Activated CD8-positive, alpha-beta memory T cell treated with anti-CD3 and anti-CD28 coated beads for 36 hours (primary cell): ENCODE measurements at places on chromosomes 1 and 21. TPM values are rescaled to one million over a fixed set of nuclear protein-coding genes. Genes with fewer than 3 reads are reported as not detected.

Gene PDZK1
- 0.21 TPM for total RNA-seq

Gene BTG2
- total RNA-seq, result 99.6 TPM

Gene XCL1
- total RNA-seq, result 321 TPM

Gene ELAPOR1
- 12.5 TPM for total RNA-seq

Gene LAMC2
- total RNA-seq, result not detected

Gene ADGRB2
- 0.32 TPM for total RNA-seq

Gene NCF2
- total RNA-seq, result 2.0 TPM

Gene SELP
- total RNA-seq, result 0.15 TPM

Gene NMNAT2
- total RNA-seq, result not detected

Gene SMCP
- total RNA-seq, result not detected

Gene S100B
- 0.91 TPM for total RNA-seq

Gene GPR153
- 0.67 TPM for total RNA-seq

Gene TMEM200B
- 0.97 TPM for total RNA-seq

Gene OR10J1
- total RNA-seq, result not detected

Gene CA6
- total RNA-seq, result 2.5 TPM

Gene KPRP
- total RNA-seq, result not detected

Gene ATP1A2
- total RNA-seq, result not detected

Gene C1orf198
- total RNA-seq, result 6.6 TPM

Gene NPL
- 7.3 TPM for total RNA-seq

Gene CD55
- total RNA-seq, result 103 TPM

Gene NBPF3
- total RNA-seq, result 4.3 TPM

Gene HAO2
- total RNA-seq, result not detected

Gene PRR9
- total RNA-seq, result not detected

Gene CLDN8
- not detected for total RNA-seq

Gene MASP2
- total RNA-seq, result not detected

Gene GBP7
- 0.08 TPM for total RNA-seq

Gene TRPM2
- total RNA-seq, result 6.5 TPM

Gene FCRL5
- not detected for total RNA-seq

Gene SETSIP
- total RNA-seq, result not detected

Gene CSF1
- 44.8 TPM for total RNA-seq

Gene PLPPR4
- total RNA-seq, result not detected

Gene WNT9A
- not detected for total RNA-seq

Gene TRAF3IP3
- 196 TPM for total RNA-seq

Gene OLIG1
- total RNA-seq, result not detected

Gene CYP4Z1
- total RNA-seq, result not detected

Gene NCAM2
- total RNA-seq, result not detected

Gene MX2
- total RNA-seq, result 10.5 TPM

Gene BARHL2
- not detected for total RNA-seq

Gene CRYBG2
- 2.9 TPM for total RNA-seq

Gene FCRL4
- not detected for total RNA-seq

Gene MAN1A2
- 24.8 TPM for total RNA-seq

Gene ESRRG
- total RNA-seq, result not detected

Gene PDE4B
- total RNA-seq, result 32.2 TPM

Gene TXNIP
- 62.8 TPM for total RNA-seq
